IMR-90 (cell line): ENCODE measurements at places on chromosomes 1 and 21. TPM values are rescaled to one million over a fixed set of nuclear protein-coding genes. Genes with fewer than 3 reads are reported as not detected.

DNA sequence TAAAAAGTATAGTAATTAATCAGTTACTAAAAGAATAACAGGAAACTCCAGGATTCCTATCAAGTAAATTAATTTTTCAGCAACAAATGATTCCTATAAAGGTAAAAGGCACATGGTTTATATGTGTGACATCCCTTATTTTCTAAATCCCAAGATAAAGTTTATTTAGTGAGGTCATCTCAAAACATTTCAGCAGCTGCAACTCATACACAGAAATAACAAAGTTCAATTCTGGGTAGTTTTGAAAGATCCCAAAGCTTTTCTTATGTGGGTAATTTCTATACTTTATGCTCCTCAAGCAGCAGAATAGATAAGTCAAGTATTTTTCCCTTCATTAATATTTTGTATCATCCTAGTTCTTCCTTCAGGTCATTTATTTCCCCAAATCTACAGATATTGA, 117.7 kb downstream of the EIF4G3 start:
- DNase-seq, result peak; percentile 34

- no peak for DNase-seq
Measured at GRCh38 chr1:101073836-101074235, 48.3 kb upstream of the DPH5 start.

The ZNF683 gene
- not detected in 2 replicates for total RNA-seq

GRCh38 chr21:20661246-20661645, 337.0 kb upstream of the NCAM2 start:
- DNase-seq, result no peak

The CD84 gene
- total RNA-seq, result not detected in 2 replicates

DNA sequence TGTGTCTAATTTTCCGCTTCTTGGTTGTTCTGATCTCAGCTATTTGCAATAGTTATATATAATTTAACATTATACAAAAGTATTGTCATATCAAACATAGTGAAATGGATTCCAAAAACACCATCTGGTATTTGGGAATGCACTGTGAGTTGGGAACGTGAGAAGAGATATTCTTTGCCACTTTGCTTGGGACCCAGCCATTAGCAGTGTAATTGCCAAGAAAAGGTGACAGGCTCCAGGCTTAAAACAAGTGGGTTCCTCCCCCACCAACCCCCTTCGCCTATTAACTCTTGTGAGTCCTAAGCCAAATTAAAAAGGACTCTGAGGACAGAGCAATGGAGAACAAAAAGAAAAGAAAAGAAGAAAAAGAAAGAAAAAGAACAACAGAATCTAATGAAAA, 186.7 kb upstream of the NFIA start:
- no peak for DNase-seq

The ARMH1 gene
- total RNA-seq, result 0.28 and 0.36 TPM in 2 replicates

The HCN3 gene
- 0.36 and 0.83 TPM in 2 replicates for total RNA-seq

The ARID4B gene
- 16.0 and 23.9 TPM in 2 replicates for total RNA-seq
